ENCODE measurements at places on chromosomes 6 and 20.

GRCh38 chr20:664151-664550 lies 11.2 kb upstream of the SRXN1 start:
- no peak for DNase-seq

DNA sequence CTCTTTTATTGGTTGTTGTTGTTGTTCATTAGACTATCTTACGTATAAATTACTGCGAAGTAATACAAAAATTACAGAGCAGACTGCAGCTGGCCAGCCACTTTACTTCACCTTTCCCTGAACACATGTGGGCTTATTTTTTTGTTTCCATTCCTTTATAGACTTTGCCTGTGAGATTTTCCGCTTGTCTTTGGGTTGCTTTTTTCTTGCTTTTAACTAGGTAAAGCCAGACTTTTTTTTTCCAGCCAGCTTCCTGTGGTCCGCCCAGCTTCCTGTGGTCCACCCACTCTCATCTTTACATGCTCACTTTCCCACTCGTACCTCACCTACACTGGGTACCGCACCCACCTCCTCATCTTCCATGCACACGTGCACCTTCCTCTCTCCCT lies 79.0 kb downstream of the IPCEF1 start:
- no peak for DNase-seq

GRCh38 chr6:87561017-87561416 lies 28.8 kb downstream of the RARS2 start:
- DNase-seq = no peak

- DNase-seq = no peak
Measured at GRCh38 chr6:16731478-16732051, 29.7 kb downstream of the ATXN1 start.

DNA sequence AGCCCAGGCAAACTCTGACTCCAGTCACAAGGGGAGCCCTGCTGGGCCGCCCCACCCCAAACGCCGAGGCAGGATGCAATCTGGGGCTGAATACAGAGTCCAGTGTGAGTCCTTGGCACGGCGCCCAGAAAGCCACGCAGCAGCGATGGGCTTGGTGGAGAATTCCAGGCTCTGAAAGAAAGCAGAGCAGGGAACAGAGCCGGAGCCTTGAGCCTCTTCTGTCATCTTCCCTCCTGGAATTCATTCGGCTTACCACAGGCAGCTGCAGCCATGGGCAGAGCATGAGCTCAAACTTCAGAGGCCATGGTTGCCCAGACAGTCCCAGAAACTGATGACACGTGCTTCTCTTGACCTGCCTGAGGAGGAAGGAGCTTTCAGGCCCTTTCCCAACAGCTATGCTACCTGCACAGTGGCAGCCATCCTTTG lies 441.1 kb upstream of the JARID2 start:
- DNase-seq = peak; percentile 43

DNA sequence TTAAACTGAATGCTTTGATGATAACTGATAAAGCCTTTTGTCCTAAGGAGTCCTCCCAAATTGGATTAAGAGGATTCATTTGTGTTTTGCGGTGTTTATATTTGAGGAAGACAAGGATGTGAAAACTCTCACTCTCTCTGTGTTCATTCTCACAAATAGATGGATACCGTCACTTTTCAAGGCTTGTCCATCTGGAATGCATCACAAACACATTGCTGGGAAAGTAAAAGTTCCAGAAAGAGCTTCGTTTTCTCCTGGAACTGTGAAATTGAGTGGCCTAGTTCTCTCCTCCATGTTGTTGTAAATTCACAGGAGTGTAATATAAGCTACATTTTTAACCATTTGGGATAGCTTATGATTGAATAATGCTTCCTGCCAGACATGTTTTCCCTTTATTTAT lies 581.6 kb upstream of the FLRT3 start:
- DNase-seq = no peak

DNA sequence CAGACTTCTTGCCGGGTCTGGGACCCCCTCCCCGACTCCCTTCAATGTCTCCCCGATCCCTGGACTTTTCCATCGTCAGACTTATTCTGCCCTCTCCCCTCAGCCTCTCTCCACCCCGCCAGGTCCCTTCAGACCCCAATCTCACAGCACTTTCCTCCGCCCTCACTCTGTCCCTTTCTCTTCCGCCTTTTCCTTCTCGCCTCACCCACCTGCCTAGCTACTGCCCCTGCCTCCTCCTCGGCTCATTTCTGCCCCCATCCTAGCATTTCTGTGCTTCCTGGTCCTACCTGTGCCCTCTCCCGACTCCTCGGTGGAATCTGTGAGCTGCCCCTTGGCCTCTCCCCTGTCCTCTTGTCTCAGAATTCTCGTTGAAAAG lies 616 bp downstream of the CHMP4B start:
- no peak for DNase-seq

GRCh38 chr6:46502486-46503119 lies 11.4 kb upstream of the RCAN2 start:
- no peak for DNase-seq

DNA sequence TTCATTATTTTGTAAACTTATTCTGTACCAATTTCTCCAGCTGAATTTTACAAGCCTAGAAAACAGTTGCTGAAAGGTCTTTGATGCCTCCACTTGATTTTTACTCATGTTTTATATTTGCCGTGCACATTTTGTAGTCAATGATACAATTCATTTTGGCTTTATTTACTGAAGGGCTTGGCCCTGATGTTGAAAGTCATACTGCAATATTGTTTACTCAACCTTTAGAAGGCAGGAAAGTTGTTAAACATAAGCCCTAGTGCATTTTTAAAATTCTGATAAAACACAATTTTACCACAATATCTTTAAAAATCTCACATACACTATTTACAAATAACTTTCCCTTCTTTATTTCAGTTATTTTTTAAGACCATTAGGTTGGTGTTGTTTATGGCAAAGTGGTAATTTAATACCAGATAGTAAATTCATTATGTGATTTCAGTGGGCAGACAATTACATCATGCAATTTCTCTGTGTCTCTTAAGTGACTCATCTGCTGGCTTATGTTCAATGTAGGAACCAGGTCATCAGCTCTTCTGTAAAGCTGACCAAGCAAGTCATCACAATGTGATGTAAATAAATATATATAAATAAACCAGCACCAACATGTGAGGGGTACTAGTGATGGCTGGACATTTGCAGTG lies 121.1 kb upstream of the SLC35B3 start:
- DNase-seq = no peak

- no peak for DNase-seq
Measured at GRCh38 chr6:147507162-147508041, 1.1 kb upstream of the SAMD5 start.

DNA sequence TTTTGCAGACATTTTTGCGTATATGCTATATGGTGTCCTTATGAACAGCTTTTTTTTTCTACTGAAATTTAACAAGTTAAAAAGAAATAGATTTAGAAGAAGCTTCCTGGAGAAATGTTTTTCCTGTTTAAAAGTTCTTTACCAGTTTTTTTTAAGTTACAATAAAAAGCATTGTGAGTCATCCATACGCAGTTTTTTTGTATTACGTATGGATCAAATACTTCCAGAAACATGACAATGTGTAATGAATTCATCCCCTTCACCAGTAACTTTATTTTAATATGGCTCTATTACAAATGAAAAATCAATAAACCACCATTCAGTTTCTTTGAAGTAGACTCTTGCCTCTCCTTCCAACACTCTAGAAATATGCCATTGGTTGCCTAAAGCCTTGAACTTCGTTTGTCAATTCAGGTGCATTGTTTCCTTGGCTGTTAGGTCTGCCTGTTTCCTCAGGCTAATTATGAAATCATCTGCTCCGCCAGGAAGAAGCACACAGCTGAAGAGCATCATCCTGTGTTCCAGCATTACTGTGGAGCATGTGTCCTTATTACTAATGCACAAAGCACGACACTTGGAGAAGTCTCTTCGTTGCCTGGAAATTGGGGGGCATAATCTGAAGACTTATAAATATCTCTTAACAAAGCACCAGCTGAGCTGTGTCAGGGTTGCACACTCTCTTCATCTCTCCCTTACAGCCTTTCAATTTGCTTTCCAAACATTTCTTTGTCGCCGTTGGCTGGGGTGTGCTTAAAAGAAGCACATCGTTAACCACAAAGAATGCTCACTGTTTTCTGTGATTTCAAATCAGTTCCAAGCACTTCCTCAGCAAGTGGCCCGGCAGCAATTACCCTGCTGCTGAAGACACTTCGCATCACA lies 9.6 kb downstream of the MOXD1 start:
- no peak for DNase-seq

Measured in urinary bladder (tissue), 4 donors.